ENCODE measurements at places on chromosomes 13 and 19.

DNA sequence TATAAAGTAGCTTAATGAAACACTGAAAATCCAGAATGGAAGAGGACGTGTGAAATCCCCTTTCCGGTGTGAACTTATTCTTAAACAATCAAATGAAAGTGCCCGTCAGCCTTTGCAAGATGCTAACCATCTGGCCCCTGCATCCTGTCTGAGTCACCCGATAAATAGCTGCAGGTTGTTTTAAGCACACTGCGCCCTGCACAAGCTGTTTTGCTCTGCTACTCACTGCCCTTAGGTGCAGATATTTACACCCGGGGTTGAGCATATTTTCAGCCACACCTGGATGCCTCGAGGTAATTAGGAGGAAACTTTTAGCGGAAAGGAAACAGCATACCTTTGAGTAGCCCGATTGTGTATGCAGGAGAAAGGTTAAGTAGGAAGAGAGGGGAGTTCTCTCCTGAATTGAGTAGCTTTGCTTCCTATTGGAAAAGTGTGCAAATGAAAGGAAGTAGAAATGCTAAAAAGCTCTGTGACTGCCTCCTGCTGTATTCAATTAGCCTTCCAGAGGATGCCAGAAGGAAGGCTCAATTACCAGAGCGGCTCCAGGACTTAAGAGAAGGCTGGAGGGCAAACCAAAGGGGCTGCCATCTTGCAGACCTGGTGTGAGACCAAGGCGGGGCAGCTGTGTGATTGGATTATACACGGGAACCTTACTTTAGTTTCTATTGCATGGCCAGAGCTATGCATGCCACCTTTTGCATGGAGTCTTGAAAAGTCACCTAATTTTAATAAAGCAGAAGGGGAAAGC is 42.5 kb downstream of the IRS2 start:
- no peak overlapping the region for H3K4me3 ChIP-seq
- H3K27ac ChIP-seq = no peak overlapping the region
- no peak for DNase-seq
- H3K36me3 ChIP-seq = no peaks in the 10 kb centered on the region
- no peaks in the 10 kb centered on the region for H3K27me3 ChIP-seq
- peaks cover 8% of the 10 kb centered on the region for H3K4me1 ChIP-seq

- no peaks in the 10 kb centered on the region for H3K36me3 ChIP-seq
- no peaks in the 10 kb centered on the region for H3K27me3 ChIP-seq
- DNase-seq = no peak
- no peak overlapping the region for H3K4me3 ChIP-seq
- H3K27ac ChIP-seq = no peak overlapping the region
Observed at GRCh38 chr13:113145496-113145895, 13.0 kb upstream of the PROZ start.

GRCh38 chr19:3125900-3126524 is 9.8 kb upstream of the GNA15 start:
- no peak overlapping the region for H3K27ac ChIP-seq
- H3K4me3 ChIP-seq = no peak overlapping the region
- peak; percentile 79 for DNase-seq

- no peaks in the 10 kb centered on the region for H3K27me3 ChIP-seq
- H3K27ac ChIP-seq = peak overlapping the region; percentile 75
- H3K36me3 ChIP-seq = peaks cover 43% of the 10 kb centered on the region
- DNase-seq = peak; percentile 73
- peaks cover 82% of the 10 kb centered on the region for H3K4me1 ChIP-seq
Observed at GRCh38 chr19:3061182-3062161, 823 bp downstream of the TLE5 start.

GRCh38 chr19:51354103-51354741 is 12.0 kb downstream of the ETFB start:
- no peaks in the 10 kb centered on the region for H3K27me3 ChIP-seq
- peaks cover 19% of the 10 kb centered on the region for H3K36me3 ChIP-seq
- no peak overlapping the region for H3K27ac ChIP-seq
- no peak overlapping the region for H3K4me3 ChIP-seq

DNA sequence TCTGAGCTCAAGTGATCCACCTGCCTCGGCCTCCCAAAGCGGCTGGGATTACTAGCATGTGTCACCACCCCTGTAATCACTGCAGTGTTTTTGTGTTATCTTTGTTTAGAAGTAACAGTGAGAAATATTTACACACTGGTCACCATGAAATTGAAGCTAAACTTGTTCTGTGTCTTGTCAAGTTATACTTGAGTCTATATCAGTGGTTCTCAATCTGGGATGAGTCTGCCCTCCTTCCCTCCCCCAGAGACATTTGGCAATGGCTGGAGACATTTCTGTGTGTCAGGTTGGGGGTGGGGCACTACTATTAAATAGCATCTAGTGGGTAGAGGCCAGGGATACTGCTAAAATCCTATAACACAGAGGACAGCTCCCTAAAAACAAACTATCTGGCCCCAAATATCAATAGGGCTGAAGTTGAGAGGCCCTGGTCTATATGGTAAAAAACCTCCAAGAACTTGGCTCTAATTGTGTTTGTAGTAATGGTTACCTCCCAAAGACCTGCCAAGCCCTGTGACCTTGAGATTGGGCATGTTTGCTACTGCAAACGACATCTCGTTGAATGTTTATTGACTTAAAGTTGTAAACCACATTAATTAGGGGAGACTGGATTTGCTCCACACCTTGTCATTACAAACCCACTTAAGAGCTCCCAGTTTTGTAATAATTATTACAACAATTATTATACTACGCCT is 6.9 kb downstream of the CTU1 start:
- H3K27me3 ChIP-seq = no peaks in the 10 kb centered on the region
- peaks cover 40% of the 10 kb centered on the region for H3K36me3 ChIP-seq
- peaks cover 30% of the 10 kb centered on the region for H3K4me1 ChIP-seq
- no peak overlapping the region for H3K27ac ChIP-seq
- DNase-seq = no peak
- no peak overlapping the region for H3K4me3 ChIP-seq
